Right ventricle myocardium inferior (tissue), 1 donor: ENCODE measurements at places on chromosomes 7 and 10.

GRCh38 chr10:3533296-3533695 lies 251.7 kb downstream of the KLF6 start:
- DNase-seq = no peak

- no peak for DNase-seq
These were observed 62.5 kb upstream of the NRP1 start for GRCh38 chr10:33396938-33397337.

GRCh38 chr10:31318854-31319601 lies at the start of gene ZEB1:
TSS of gene ZEB1 (plus strand) at chr10:31319216. CDS start at chr10:31319235, 19 bp downstream.
- DNase-seq = peak; percentile 90

DNA sequence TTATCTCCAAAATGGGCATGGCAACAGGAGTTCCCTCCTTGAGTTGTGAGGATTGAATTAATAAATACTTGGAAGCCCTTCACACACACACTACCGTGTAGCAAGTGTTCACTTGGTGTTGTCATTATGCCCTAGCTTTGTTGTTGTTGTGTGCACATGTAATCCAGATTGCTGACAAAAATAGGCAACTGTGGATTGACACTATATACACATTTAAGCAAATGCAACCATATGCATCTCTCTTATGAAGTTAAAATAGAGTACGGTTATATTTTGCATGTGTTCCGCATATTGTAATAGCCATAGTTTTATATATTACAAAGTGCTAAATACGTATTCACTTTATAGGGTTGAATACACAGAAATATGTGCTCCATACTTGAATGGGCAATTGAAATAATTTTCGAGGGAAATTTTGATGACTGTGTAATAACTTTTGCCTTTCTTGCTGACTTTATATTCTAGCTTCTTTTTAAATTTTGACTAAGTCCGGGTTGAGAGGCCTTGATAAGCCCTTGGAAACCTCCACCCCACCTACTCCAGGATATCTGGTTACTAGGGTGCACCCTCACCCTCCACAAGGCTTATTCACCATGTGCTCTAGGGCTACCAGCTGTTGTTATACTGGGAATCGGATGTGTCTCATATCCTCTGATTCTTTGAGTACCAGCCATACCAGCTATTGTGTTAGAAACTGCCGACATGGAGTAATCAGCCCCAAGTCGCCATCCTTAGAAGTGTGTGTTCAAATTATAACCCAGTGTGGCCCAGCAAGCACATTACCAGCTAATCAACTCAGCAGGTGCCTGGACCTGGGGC lies 265.0 kb downstream of the CAMK1D start:
- no peak for DNase-seq

DNA sequence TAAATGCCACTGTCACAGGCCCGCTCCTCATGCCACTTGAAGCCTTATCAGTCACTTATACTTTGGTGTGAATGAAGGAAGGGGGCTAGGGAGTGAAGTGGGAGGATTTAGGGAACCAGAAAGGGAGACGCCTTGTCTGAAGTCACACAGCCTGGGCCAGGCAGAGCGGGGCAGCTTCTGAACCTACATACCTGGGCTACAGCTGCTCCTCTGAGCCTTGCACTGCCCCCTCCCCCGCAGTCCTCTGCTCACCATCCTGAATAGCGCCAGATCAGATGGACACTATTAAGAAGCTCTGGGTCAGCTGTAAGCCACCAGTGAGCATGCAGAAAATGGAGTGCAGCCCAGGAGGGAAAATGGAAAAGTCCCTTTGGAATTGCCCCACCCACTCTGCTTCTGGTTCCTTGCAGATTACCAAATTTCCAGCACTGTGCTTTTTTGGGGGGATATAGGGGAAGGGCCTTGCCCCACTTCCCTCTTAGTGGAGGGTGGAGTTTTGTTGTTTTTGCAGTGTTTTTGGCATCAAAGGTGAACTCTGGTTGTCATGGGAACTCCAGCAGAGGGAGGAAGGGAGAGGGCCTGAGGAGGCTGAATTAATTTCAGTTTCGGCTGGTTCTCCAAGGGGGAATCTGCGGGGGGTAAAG lies 35.0 kb upstream of the ADCYAP1R1 start:
- no peak for DNase-seq

DNA sequence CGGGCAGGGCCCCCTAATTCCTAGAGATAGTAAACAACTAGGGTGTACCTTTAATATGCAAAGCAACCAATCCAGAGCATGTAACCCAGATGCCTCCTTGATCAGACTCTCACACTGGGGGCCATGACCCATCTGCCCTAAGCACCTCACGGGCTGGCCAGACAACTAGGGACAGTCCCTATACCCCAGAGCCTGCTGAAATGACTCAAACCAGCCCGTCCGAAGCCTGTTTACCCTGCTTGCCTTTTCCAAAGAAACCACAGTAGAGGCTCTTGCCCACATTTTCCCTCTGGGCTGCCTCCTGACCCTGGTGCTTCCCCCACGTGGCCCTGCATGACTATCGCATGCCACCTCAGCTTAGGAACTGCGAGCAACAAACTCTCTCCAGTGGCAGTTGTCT lies 46.2 kb downstream of the RGS10 start:
- DNase-seq = no peak

DNA sequence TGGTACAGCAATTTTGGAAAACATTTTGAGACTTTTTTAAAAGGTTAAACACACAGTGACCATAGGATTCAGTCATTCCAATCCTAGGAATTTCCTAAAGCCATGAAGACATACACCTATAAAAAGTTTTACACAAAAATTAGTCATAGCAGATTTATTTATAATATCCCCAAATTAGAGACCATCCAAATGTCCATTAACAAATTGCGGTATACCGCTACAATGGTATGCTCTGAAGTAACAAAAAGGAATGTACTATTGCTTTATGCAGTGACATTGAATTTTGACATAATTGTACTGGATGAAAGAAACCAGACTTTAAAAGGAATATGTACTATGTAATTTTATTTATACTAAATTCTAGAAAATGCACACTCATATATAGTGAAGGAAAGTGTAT lies 362.8 kb downstream of the HGF start:
- DNase-seq = no peak
